ENCODE measurements at places on chromosomes 6 and 20. TPM values are rescaled to one million over a fixed set of nuclear protein-coding genes. Genes with fewer than 3 reads are reported as not detected.

Gene AIF1
- 14.7 TPM for polyA plus RNA-seq

Gene GSTA2
- not detected for polyA plus RNA-seq

Gene MMP24
- 0.27 TPM for polyA plus RNA-seq

Gene FOXO3
- 16.4 TPM for polyA plus RNA-seq

Measured in right cardiac atrium (tissue), 5 donors.